Suppressor macrophage treated with lipopolysaccharide for 4 hours (primary cell): ENCODE measurements at places on chromosomes 11 and 22.

DNA sequence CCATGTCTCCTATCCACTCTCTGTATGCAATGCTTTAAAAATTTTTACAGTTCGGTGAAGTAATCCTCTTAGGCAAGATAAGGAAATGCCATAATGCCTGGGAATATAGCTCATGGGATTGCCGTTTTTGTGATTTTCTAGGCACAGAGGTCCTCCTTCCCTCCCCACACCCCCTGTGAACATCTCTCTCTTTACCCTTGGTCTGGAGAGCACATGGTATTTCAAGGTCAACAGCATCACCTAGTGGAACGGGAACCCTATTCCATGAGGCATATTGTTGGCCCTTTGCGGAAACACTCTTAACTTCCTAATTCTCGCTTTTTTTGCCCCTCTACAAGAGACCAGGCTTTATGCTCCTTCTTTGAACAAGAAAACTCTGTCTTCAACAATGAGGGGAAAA is 8.8 kb downstream of the NXPE4 start:
- no peak for DNase-seq

- DNase-seq, result no peak
These were observed 34.4 kb downstream of the SCUBE2 start for GRCh38 chr11:9057007-9057406.

DNA sequence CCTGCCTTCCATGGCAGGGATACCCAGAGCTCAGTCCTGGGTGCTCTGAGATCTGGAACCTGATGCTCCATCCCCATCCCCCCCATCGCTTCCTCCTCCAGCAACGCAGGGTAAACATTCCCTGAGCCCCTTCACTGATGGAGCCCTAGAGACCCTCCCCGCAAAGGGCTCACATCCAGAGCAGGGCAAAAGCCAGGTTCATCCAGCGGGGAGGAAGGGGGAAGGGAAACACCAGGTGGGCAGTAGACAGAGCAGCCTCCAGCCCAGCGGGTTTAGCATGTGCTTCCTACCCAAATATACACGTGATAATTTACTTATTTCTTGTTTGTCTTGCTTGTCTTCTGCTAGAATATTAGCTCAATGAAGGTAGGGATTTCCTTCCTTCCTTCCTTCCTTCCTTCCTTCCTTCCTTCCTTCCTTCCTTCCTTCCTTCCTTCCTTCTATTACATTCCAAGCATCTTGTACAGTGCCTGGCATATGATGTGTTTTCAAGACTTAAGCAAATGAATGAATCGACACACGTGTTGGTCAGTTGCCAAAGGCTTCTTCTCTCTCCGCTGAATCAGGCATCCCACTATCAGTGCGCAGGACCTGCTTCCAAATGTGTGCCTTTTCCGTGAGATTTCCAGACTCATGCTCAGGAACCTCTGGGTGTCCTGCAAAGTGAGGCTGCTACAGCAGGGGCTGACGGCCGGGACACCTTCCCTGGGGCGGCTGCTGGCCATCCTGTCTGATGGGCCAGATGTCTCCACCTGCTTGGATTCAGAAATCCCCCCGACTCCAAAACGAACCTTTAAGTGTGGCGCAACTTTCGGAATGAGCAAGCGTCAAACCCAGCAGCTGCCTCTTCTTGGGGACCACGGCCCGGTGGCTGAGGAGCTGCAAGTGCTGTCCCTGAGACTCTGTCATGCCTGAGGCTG is 955.1 kb downstream of the BRD1 start:
- no peak for DNase-seq

DNA sequence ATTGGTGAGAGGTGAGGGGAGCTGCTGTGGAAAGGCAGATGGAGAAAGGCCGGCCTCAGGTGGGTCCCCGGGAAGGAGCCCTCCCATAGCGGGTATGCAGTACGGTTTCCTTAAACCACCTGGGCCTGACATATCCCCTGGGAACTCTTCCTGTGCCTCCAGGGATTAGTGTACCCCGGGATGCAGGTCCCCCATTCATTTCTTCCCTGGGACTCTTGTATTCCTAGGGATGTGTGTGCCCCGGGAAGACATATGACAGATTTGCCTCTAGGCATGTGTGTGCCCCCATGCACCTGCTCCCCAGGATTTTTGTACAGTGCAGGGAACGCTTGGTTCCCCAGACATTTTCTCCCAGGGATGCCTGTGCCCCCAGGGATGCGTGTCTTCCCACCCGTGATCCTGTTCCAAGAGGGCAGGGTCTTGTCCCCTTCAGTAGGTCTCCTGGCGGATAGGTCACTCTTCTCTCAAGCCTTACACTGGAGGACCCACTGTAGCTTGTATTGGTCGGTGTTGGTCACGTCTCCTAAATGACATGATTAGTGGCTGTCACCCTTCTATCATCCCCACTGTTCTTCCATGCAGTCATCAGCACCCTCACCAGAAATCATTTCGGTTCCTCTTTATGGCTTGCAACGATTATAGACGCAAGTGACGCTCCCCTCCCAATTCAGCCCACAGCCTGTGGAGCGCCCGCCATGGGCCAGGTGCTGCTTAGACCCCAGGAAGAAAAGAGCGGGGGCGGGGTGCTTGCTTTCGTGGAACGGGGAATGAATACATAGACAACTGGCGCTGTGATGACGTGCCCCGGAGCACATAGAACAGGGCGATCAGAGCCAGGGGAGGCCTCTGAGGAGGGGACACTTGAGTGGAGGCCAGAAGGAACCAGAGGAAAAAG is 1.3 kb downstream of the PARVB start:
- peak; percentile 92 for DNase-seq

- DNase-seq, result no peak
These were observed 5.1 kb upstream of the PICALM start for GRCh38 chr11:86073948-86074347.

DNA sequence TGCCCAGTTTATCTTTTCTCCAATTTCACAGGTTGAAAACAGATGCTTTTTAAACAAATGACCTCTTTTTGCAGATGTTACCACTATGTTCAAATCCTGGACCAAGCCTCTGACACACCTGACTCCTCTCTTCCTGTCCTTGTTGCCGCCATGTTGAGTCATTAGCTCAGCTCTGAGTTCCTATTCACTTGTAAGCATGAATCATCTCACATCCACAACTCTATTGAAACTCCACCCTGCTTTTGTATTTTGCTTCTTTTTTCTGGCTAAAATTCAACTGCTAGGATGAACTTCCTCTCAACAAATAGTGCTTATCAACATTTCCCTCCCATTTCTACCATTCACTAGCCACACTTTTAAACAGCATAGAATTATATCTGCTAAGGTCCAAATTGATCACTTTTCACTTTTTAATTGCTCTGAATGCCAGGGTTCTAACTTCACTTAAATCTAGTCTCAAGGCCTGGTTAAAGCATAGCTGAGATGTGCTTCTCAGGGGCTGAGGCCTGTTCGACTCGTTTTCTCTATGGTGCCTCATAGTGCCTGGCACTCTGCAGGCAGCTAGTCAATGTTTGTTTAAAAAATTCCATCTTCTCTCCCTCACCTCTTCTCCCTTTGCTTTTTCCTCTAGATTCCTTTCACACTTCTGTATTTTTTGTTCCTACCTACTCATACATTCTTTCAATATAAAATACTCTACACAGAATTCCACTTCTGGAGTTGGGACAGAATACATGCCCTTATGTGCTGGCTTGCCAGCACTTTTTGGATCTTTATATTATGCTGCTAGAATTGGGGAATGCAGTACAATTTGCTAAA is 3.9 kb downstream of the JOSD1 start:
- peak; percentile 75 for DNase-seq

GRCh38 chr11:19670030-19670791 is 42.4 kb upstream of the NAV2 start:
- DNase-seq, result no peak

DNA sequence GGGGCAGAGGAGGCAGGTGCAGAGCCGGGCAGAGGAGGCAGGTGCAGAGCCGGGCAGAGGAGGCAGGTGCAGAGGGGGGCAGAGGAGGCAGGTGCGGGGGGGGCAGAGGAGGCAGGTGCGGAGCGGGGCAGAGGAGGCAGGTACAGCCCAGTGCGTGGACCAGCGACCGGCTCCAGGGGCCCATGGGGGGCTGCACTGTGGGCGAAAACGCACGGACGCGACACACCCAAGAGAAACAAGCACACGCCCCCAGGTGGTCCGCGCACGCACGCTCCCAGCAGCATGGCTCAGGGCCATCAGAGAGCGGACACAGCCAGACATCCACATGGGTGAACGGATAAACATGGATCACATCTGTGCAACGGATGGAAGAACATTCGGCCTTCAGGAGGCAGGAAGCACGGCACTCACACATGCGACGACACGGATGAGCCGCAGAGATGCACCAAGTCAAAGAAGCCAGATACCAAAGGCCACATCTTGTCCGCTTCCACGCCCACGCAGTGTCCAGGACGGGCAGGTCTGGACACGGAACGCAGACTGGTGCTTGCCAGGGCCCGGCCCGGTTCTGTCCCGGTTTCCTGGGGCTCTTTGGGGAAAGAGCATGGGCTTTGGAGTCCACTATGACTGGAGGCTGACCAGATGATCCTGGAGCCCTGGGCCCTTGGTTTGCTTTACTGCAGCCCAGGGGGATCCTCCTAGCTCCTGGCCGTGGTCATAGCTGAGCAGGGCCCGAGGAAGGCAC is 21.8 kb downstream of the OSBPL5 start:
- DNase-seq, result no peak

DNA sequence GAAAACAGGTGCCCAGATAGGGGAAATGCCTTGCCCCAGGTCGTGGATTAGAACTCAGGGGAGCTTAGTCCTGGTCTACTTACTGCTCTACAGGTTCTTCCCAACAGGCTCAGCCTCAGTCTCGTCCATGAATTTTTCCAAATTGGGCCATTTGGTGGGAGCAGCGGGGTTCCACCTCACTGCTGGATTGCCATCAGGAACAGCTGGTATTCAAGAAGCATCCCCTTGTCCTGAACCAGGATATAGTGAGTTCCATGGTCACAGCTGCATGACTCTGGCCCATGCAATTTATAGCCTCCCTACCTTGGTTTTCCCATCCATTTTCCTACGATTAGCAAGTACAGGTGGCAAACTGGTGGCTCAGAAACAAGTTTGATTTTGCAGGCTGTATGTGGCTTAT is 6.6 kb upstream of the UBE2L6 start:
- no peak for DNase-seq

GRCh38 chr11:77866336-77866735 is 45.4 kb downstream of the AAMDC start:
- no peak for DNase-seq

DNA sequence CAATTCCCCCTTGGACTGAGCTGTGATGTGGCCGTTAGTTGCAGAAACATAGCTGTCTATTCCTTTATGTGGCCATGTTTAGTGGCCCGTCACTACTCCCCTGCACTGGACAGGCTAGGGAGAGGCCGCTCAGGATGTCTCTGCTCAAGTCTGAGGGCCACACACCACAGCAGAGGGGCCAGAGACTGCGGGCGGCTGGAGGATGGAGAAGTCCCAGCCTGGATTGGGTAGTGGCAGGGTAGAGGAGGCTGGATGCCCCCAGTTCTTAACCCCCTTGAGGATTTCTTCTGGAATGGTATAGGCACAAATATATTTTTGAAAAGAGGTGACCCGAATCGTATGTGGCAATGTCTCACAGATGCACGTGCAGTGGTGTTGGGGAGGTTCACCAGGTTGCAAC is 116.4 kb upstream of the B3GAT1 start:
- no peak for DNase-seq

- DNase-seq, result no peak
These were observed 48.1 kb downstream of the CNTN5 start for GRCh38 chr11:99068832-99069231.

DNA sequence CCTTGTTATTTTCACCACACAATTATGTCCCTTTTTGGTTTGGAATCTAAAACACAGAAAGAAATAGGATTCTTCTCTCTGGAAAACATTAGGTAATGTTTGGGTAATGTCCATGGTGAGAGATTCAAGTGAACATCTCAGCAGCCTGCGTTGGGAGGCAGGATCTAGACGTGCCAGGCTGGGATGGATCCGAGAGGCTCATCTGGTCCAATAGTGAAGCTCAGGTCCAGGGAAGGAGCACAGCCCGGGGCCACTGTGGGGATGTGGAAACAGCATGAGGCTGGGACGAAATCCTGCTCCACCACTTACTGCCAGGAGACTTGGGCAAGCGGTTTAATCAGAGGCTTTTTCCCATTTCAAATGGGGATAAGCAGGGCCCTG is 109.9 kb downstream of the CSNK2A3 start:
- DNase-seq, result no peak

DNA sequence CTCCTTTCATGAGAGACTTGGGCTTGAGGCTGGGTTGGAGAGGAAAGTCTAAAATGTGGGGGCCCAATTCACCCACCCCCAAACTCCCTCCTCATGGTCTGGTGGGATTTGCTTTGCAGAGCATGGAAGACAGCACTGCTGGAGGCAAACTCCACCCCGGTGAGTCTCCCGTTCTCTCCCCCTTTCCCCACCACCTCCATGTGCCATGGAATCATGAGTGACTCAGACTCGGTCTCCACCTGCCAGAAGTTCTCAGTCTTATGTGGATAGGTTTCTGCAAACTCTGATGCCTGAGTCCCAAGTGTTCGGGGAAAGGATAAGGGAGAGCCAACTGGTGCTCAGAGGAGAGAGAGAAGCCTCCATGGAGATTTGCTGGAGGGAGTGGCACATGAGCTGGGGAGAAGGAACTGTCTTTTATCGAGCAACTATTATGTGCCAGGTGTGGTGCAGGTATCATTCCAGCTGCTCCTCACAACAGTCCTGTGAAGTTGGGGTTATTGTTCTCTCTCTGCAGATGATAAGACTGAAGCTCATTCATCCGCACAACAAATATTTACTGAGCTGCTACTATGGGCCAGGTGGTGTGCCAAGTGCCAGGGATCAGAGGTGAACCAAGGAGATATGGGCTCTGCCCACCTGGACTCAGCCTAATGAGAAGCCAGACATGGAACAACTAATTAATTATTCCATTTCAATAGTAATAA is 6.6 kb downstream of the PLEKHB1 start:
- DNase-seq, result no peak

DNA sequence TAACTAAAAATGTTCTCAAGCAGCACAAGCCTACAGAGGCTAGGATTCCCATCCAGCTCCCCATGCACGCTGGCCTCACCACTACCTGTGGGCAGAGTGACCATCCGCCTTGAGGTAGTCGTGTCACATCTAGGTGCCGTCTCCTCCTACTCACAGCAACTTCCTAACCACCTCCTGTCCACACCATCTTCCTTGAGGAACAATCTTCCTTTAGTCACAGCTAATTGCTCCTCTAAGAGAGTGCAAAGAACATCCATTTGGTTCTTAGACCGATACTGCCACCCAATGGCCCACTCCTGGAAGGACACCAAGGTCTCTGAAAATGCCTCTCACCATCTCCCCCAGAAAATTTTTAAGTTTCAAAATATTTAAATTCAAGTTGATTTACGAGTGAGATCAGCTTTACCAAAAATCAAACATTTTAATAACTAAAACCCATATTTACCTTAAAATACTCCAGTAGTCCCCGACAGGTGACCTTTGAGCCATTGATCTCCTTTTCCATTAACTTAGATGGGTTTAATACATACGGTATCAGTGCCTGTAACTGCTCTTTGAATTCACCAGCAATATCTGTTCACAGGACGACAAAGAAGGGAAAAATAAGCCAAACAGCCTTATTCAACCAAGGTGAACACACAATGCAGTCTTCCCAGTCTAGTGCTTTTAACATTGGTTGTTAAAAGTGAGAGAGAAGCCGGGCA is 21.7 kb upstream of the PLAAT3 start:
- DNase-seq, result peak; percentile 76
